ENCODE measurements at places on chromosomes 4 and X.

- DNase-seq, result peak; percentile 11
Observed at GRCh38 chr4:176443646-176444409, 124.1 kb downstream of the SPCS3 start.

DNA sequence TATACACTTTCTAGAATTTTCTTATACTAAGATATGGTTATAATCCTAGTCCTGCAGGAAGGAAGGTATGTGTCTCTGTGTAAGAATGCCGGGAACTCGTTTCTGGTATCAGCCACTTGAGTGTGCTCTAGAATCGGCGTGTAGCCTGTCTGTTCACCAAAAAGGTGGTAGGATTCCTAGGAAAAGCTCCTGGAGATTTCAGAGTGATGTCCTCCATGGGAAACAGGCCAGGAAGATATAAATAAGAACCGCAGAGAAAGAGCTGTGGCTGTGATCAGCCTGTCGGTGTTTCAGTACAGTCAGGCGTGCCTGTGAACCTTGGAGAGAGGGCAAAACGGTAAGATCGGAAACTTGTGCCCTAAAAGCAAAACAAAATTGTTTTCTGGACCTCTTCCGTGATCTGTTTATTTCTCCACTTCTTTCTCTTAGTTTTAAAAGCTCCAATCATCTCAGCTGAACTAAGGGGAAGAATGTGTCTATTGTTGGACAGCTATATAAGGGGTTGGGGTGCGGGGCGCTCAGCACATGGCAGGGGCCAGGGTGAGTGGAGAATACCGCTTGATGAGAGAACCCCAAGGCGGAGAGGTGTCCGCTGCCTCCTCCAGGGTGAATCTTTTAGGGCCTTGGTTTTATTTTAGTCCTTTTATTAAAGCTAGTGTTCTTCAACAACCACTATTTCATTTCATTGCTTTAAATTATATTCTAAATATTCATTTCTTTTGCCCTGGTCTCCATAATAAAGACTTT lies 303.8 kb upstream of the TENM3 start:
- no peak for DNase-seq

GRCh38 chrX:129932821-129933321 lies 26.9 kb downstream of the UTP14A start:
- no peak for DNase-seq

GRCh38 chr4:5992171-5992827 lies 25.9 kb downstream of the C4orf50 start:
- DNase-seq, result no peak

DNA sequence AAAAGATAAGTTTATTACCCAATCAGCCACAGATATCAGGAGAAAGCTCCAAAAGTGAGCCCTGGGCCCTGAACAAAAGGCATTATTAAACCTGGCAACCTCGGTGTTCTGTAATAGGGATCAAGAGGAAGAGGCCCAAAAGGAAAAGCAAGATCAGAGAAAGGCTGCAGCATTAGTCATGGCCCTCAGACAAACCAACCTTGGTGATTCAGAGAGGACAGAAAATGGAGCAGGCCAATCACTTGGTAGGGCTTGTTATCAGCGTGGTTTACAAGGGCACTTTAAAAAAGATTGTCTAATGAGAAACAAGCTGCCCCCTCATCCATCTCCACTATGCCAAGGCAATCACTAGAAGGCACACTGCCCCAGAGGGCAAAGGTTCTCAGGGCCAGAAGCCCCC lies 75.7 kb downstream of the AGTR2 start:
- DNase-seq, result no peak

GRCh38 chr4:174061026-174061425 lies 222.4 kb downstream of the FBXO8 start:
- DNase-seq, result no peak

DNA sequence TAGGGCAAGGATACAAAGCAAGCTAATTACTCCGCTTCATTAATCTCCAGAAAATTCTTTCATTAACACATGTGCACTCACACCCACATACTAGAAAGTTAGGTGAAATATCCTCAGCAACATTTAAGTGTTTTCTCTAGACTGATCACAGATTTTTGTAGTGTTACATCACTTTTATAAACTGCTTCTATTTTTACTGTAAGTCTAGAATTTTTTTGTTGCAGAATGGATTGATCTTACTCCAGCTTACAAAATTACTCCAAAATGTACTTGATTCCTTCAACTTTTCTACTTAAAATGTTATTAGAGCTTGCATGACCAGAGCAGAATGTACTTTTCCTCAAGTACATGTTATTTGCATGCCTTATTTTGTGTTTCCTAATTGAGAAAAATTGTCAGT lies 2325.2 kb downstream of the PCDH7 start:
- DNase-seq, result no peak

- DNase-seq, result no peak
Observed at GRCh38 chr4:55340266-55340665, 5.8 kb upstream of the SRD5A3 start.

- no peak for DNase-seq
Observed at GRCh38 chr4:79358438-79358837, 32.6 kb upstream of the NAA11 start.

DNA sequence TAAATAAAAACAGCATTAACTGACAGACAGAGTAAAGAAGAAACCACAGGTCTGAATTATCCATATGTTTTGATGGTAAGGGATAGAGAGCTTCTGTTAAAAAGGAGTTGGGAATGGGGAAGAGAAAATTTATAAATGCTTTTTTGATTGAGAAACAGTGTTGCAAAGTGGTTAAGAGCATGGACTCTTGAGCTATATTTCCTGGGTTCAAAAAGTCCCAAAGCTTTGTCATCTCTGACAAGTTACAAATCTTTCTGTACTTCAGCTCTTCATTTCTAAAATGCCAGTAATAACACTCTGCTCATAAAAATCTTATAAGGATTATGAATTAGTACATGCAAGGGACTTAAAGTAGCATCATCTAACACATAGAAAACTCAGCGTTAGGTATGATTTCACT lies 62.2 kb downstream of the N4BP2 start:
- no peak for DNase-seq

GRCh38 chr4:54440394-54441136 lies 211.5 kb downstream of the PDGFRA start:
- no peak for DNase-seq

DNA sequence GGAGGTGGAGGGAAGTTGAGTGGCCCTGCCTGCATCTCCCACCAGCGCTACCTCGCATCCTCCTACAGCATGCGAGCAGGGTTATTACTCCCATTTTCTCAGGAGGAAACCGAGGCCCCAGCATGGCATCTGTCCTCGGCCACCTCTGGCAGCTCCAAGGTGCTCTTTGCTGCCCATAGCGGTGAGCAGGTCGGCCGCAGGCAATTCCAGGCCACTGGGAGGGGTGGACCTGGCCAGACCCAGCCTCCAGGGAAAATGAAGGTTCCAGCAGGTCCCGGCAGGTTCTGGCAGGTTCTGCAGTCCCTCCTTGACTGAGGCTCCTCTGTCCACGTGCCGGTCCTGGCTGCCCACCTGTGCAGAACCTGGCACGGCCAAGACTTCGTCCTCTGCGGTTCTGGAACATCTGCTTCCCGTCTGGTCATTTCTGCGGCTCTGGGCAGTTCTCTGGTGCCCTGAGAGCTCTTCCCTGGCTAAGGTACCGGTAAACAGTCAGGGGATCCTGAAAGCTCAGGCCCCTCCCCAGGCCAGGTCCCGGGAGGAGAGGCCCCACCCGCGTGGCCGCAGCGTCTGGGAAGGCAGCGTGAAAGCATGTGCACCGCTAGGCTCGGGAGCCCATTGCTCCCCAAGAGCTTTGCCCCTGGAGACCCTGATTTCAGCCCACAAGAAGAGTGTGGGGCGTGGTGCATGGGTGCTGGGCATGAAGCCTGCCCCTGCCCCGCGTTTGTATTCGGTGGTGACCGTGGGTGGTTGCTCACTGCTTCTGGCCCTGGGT lies 112.0 kb upstream of the ADRA2C start:
- DNase-seq, result no peak

GRCh38 chrX:99795495-99795894 lies 614.6 kb downstream of the PCDH19 start:
- no peak for DNase-seq

DNA sequence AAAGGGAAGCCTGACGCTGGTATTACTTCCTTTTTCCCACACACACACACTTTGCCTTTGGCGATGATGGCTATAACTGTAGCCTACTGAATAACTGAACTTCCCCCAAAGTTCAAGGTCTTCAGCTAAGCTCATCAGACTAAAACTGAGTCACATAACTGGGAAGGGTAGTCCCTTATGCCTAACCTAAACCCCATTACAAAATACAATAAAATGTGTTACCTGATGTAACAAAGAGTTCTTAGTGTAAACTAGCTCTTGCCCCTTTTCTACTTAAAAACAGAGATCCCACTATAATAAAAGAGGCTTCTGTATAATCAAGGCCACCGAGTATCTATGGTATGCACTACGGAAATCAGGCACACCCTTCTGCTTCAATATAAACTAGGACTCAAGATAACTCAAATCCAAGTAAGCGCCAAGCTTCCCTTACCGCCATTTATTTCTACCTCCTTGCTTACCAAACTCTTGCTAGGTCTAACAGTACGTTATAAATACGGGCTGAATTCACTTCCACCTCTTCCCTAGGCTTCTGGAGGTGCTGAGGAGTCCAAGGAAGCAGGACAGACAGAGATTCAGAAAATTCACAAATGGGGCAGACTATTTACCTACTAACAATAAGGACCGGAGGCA lies 2.4 kb downstream of the OTUD4 start:
- DNase-seq, result no peak

DNA sequence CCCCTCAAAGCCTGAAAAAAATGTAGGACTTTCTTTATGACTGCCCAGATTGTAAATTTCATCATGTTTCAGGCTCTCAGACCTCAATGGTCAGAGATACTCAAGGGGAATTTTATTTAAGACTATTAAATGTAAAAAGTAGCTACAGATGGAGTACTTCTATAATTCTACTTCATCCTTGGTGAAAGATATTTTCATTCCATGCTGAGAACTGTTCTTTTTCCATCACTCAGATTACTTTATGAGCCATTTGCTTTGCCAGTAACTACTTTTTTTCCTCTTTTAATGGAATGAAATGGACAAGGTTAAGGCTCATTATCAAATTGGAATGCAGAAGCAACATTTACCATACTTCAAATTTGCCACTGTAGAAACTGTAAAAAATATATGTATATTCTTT lies 38.0 kb upstream of the PLS3 start:
- no peak for DNase-seq

DNA sequence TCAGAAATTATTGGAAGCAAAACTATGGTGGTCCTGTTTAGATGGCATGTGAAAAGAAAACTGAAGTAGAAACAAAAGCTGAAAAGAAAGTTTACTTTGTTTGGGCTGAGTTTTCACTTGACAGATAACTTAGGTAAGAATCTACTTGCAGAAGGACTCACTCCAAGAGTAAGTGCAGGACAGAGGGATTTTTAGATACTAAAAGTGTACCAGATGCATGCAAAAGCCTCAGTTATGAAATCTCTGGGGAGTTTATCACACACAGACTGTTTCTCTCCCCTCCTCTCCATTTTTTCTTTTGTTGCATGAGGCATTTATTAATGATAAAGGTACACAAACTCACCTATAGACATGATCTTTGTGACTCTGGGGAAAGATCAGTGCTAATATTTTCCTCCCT lies 127.5 kb upstream of the GIMD1 start:
- no peak for DNase-seq

- no peak for DNase-seq
Observed at GRCh38 chr4:45119376-45119775, 393.0 kb upstream of the GNPDA2 start.

GRCh38 chr4:22910200-22910599 lies 217.5 kb downstream of the GBA3 start:
- DNase-seq, result no peak

DNA sequence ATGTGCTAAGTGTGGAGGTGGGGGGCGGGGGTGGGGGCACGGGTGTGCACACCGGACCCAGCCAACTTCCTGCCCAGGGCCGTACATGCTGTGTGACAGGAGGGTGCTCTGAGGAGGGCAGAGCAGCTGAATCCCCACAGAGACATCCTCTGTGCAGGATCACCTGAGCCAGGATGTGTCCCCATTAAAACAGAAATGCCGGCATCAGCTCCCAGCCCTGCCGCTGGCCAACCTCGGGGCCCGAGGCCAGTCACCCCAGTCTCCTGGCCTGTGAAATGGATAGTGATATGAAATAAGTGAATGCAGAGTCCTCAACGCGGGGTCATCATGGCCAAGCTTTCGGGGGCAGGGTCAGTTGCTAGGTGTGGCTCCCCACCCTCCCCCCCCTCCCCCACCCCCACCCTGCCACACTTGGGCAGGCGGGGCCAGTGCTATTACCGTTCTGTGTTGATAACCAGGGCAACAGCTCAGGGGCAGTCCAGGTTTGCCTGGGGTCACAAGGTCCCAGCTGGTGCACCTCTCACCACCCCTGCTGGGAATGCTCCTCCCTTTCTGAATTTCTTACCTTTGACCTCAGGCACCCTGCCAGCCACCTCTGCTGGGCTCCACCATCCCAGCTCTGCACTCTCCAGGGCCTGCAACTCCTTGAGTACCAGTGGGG lies 227.2 kb upstream of the PSAPL1 start:
- no peak for DNase-seq

DNA sequence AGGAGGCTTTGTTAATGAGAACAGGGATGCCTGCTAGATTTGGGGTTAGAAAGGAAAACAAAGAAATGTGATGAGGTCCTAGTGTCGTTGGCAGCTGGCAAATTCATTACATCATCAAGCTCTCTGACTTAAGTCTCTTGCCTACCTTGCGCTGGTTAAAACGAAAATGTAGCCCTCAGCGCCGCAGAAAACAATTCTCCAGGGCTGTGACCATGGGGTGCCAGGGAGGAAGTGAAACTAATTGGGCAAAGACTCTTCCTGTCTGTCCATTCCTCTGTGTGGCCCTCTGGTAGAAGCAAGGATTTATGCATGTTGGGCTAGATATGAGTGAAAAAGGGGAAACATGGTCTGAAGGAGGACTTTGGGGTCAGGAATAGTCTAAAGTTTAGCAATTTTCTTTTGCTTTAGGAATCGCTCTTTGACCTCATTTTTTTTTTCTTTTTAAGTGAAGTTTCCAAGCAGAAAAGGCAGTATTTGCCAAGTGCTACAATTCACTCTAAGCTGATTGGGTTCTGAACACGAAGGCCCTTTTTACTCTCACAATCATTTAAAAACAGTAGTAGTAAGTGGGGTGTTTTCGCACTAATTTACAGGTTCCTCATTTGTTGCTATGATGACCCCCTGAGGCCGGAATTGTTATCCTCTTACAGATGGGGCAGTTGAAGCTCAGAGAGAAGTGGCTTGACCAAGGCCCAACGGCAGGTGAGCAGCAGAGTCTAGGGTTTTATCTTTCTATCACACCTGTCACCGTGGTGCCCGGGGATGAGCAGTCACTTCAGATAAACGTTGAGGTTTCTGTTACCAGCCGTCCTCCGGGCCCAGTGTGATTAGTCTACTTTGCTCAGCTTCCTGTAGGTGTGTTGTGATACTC lies 27.3 kb upstream of the CHRNA9 start:
- no peak for DNase-seq

DNA sequence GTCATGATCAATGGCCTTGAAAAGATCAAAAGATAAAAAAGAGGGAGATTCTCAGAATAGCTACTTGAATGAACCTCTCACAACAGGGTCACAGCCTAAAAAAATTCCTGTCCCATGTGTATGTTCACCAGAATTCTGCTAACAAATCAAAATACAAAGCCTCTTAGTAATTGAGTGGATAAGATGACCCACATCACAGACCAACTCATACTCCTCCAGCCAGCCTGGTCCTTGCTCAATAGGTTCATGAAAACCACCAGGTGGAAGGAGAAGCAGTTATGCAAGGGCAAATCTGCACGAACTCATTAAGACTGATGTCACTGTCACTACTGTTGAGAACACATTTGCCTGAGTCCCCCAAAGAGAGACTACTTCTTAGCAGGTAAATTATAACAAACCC lies 21.5 kb downstream of the WDFY3 start:
- DNase-seq, result no peak

GRCh38 chr4:31261632-31262031 lies 541.5 kb downstream of the PCDH7 start:
- DNase-seq, result no peak

All from AG09309 (cell line).